ENCODE measurements at places on chromosomes 12 and 14.

DNA sequence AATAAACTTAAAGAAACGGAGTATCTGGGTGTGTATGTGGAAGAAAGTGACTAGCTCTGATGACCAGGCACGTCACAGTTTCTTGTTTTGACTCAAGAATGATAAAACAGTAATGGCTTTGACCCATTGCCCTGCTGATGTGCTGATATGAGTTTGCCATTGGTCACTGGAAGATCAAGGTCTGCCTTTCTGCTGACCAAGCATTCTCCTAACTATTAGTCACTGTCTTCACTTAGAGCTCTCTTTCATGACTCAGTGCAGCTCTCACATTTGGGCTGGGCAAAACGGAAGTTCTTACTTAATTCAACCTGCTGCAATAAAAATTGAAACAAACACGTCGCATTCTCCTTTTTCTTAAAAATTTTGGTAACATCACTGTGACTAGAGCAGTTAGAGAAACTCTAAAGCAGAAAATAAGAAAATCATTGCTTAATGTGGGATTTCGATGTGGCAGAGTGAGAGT, 366.7 kb downstream of the BTG1 start:
- peak; percentile 29 for DNase-seq

- DNase-seq = peak; percentile 68
Measured at GRCh38 chr12:52494518-52494917, 1.5 kb upstream of the KRT6A start.

DNA sequence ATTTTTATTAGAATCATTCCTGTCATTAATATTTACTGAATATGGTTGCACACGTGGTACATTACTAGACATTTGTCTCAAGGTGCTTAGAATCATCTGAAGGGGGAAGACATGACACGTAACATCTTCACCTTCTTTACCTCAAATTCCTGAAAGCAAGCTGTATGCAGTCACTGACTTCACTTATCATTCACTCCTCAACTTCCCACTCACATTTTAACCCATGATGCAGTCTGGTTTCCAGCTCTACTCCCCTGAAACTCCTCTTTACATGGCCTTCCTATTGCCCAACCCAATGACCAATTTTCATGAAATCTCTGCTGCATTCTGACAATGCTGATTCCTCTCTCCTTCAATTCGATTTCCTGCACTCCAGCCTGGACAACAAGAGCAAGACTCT, 5.8 kb upstream of the PSMC6 start:
- no peak for DNase-seq

GRCh38 chr14:85214471-85214870, 315.5 kb upstream of the FLRT2 start:
- no peak for DNase-seq
